HS-27A (cell line): ENCODE measurements at places on chromosomes 11 and 22.

DNA sequence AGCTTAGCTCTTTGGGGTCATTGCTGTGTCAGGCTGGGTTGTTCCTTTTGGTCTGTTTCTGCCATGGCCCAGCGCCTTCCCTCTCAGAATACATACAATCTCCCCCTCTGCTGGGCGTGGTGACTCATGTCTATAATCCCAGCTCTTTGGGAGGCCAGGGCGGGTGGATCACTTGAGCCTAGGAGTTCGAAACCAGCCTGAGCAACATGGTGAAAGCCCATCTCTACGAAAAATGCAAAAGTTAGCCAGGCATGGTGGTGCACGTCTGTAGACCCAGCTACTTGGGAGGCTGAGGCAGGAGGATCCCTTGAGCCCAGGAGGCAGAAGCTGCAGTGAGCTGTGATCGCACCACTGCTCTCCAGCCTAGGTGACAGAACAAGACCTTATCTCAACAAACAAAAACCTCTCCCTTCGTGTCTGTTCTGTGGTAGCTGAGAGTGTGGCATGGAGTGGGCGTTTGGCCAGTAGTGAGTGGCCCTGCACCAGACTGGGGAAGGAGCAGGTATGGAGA is 46.7 kb upstream of the RAB1B start:
- DNase-seq: no peak

- no peak for DNase-seq
Observed at GRCh38 chr11:45665206-45665932, at the start of gene CHST1. Gene CHST1, minus strand, starts transcription at chr11:45665622. Its CDS starts 14,699 bp downstream, at chr11:45650923.

DNA sequence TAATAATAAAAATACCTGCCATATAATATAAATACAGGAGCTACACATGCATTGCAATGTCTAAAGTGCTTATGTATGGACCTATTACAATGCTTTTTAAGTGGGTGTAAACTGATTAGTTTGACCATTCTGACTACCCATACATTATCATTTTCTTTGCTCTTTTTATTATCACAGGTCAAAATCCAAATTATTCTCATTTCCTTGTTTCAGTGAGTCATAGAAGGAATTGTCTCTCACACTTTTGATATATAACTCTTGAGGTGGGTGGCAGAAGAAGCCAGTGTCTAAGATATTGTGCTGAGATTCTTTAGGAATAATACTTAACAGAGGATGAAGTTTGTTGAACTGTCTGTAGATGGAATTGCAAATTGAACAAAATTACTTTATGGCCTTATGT is 35.6 kb downstream of the GAS2 start:
- DNase-seq: no peak

GRCh38 chr22:22228921-22229320 is 15.7 kb upstream of the VPREB1 start:
- DNase-seq: no peak

- DNase-seq: no peak
Observed at GRCh38 chr11:5405173-5405572, 16.7 kb upstream of the OR51Q1 start.

- no peak for DNase-seq
Observed at GRCh38 chr22:28942801-28943500, 59.6 kb downstream of the ZNRF3 start.

- no peak for DNase-seq
Observed at GRCh38 chr11:77223797-77224196, 77.7 kb downstream of the GDPD4 start.

GRCh38 chr11:35165423-35166368 is 26.7 kb downstream of the CD44 start:
- DNase-seq: no peak

- DNase-seq: no peak
Observed at GRCh38 chr22:23243006-23243573, 62.8 kb downstream of the BCR start.

DNA sequence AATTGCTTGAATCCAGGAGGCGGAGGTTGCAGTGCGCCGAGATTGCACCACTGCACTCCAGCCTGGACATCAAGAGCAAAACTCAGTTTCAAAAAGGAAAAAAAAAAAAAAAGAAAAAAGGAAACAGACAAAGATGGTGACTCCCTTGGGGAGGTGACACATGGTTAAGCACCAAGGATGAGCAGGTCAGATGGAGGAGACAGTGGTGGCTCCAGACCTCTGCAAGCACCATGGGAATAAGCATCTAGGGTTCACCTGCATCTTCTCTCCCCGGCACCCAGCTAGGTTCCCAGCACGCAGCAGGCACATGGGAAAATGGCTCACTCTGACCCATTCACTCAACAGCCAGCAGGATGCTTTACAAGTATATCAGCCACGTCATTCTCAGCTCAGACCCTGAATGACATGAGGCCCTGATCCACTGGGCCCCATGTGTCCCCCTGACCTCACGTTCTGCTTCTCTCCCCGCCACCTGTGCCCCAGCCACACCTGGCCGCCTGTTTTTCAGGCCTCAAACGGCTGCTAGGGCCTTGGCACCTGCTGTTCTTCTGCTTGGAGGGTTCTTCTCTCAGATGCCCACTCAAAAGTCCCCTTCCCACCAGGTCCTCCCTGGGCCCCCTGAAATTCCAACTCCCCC is 24.2 kb downstream of the A4GALT start:
- DNase-seq: no peak

GRCh38 chr11:36431429-36432092 is 78.5 kb downstream of the TRAF6 start:
- DNase-seq: peak; percentile 74

DNA sequence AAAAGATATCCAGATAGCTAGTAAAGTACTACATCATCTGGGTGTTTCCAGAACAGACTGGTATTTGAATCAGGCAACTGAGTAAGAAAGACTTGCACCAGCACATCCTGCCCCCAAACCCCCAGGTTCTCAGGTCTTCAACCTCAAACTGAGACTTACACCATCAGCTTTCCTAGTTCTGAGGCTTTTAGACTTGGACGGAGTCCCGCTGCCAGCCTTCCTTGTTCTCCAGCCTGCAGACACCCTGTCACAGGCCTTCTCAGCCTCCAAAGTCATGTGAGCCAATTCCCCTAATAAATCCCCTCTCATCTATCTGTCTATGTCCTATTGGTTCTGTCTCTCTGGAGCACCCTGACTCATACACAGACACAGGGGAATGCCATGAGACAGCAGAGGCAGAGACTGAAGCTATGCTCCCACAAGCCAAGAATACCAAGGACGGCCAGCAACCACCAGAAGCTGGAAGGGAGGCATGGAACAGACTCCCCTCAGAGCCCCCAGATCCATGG is 10.9 kb downstream of the SMCO4 start:
- DNase-seq: no peak

GRCh38 chr11:120039039-120039438 is 98.9 kb downstream of the TRIM29 start:
- DNase-seq: no peak

GRCh38 chr22:35128637-35129036 is 62.7 kb downstream of the ISX start:
- DNase-seq: no peak

DNA sequence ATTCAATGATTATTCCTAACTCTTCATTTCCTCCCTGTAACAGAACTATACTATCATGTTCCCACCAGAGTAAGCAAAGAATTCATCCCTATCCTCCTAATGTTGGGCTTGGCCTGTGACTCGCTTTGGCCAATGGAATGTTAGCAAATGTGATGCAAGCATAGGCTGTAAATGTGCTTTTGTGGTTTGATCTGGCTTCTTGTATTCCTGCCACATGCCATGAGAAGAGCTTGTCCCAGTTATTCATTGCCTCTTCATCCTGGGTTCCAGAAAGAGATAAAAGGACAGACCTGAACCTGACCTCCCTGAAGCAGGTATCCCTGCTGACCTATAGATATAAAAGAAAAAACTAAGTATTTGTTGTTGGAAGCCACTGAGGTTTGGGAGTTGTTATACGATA is 51.0 kb downstream of the SYTL2 start:
- peak; percentile 26 for DNase-seq

GRCh38 chr11:78194490-78194889 is 5.8 kb downstream of the USP35 start:
- no peak for DNase-seq
